WERI-Rb-1 (cell line): ENCODE measurements at places on chromosomes 13 and 19.

- DNase-seq = no peak
Measured at GRCh38 chr13:77865622-77866021, 53.0 kb downstream of the EDNRB start.

GRCh38 chr19:38228005-38228377 lies 4.0 kb upstream of the DPF1 start:
- peak; percentile 59 for DNase-seq

DNA sequence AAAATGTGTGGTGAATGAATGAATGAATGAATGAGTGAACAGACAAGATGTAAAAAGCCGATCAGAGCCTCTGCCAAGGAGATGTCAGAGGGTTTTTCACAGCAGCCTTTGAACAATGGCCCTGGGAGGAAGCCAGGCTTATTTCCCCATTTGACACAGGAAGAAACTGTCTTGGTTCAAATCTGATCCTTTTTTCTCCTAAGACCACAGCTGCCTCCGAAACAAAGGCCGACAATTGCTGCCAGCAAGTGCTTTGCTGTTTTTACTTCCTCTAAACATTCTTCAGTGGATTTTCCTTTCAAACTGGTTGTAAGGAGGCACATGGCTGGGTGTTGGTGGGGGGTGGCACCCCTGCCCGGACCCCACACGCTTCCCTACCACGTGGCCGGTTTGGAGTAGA lies 44.2 kb upstream of the HOMER3 start:
- no peak for DNase-seq

DNA sequence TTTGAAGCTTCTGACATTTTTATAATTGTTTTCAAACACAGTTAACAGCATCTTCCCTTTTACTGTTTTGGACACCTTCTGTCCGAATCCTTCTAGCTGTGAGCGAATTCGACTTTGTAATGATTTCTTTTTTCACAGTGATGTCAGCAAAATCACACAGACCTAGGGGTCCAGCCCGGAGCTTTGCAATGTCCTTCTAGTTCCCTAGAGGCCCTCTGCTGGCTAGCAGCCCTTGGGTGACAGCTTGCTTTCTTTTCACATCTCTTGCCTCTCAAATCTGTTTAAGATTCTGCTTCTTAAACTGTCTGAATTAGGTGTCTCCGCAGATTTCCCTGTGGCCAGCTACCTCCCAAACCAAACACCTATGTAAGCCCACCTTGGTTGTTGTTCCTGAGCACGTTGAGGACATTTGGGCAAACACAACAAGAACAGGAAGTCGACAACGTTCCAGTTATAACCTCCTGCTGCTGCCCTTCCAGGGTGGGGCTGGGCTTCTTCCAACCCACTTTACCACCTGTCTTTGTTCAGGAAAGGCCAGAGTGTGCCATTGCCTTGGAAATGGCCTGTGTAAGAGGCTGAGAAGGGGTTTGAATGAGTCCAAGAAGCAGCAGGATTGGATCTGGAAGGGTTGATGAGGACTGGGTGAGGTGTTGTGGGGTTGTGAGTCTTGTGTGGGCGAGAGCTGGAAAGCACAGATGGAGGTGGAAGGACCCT lies 123.1 kb downstream of the ATP8A2 start:
- peak; percentile 74 for DNase-seq

DNA sequence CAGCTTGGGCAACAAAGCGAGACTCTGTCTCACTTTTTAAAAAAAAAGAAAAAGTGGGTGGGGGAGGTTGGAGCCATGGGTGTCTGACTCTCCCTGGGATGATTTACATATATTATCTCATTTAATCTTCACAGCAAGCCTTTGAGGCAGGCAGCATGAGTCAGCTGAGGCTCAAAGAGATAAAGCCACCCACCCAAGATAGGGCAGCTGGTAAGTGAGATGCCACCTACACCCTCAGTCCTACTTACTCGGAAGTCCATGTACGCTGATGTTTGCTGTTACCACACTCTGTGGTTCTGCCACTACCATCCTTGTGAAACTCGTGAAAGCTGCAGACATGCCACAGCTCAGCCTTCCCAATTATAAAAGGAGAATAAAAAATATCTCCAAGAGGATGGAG lies 142.0 kb upstream of the TSHZ3 start:
- DNase-seq = no peak

- peak; percentile 4 for DNase-seq
Measured at GRCh38 chr13:112839356-112840105, 129.5 kb upstream of the MCF2L start.

DNA sequence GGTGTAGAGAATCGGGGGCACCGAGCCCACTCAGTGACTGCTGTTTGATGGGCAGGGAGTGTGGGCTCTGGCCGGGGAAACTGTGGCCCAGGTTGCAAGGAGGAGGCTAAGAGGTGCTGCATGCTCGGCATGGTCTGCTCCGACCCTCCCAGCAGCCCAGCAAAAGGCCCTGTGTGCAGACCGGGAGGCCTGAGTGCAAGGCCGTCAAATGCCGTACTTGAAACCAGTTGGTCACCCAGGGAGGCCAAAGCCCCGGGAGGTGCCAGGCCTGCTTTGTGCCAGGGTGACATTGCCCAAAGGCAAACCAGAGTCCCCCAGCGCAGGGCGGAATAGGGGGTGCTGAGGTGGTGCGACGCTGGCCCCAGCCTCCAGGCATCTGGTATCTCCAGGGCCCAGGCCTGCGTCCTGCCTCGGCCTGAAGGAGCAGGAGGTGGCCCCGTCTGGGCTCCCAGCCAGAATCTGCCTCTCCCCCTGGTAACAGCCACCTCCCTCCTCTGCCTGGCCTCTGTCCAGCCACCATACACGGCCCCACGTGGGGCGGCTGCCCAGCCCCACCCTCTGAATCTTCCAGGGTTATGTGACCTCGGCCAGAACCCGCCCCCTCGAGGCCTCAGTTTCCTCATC lies 4.0 kb downstream of the PIK3R2 start:
- DNase-seq = no peak

DNA sequence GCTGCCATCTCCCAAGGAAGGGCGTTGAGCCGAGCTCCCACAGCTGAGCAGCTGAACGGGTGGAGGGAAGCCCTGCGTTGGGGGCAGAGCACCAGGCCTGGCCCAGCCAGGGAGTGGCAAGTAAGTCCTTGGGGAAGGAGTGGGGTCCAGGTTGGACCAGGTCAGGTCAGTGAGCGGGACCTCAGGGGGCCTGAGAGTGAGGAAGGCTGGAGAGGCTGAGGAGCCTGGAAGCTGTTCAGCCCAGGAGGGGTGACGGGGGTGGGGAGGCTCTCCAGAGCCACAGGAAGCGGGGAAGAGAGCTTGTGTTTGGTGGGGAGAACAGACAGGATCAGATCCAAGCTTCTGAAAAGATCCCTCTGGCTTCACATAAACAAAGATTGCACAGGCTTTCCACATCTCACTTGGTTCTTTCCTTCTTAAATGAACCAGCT lies 55.4 kb upstream of the ATP12A start:
- DNase-seq = no peak
